ENCODE measurements at places on chromosomes 5 and 9.

DNA sequence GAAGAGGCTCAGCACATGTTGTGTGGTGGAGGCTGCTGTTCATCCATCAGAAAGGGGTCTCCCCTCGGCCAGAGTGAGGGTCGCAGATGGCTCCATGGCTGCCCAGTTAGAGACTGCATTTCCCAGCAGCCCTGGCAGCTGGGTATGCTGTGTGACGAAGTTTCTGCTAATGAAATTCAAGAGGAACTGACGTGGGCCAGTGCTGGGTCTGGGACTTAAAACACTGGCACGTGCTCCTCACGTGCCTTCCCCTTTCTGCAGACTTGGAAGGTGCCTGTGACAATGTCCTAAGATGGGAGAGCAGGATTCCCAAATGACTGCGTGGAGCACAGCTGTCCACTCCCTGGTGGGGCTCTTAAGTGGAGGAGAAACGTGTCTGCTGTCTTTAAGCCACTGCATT is 114.5 kb upstream of the RAPGEF1 start:
- DNase-seq, result no peak

DNA sequence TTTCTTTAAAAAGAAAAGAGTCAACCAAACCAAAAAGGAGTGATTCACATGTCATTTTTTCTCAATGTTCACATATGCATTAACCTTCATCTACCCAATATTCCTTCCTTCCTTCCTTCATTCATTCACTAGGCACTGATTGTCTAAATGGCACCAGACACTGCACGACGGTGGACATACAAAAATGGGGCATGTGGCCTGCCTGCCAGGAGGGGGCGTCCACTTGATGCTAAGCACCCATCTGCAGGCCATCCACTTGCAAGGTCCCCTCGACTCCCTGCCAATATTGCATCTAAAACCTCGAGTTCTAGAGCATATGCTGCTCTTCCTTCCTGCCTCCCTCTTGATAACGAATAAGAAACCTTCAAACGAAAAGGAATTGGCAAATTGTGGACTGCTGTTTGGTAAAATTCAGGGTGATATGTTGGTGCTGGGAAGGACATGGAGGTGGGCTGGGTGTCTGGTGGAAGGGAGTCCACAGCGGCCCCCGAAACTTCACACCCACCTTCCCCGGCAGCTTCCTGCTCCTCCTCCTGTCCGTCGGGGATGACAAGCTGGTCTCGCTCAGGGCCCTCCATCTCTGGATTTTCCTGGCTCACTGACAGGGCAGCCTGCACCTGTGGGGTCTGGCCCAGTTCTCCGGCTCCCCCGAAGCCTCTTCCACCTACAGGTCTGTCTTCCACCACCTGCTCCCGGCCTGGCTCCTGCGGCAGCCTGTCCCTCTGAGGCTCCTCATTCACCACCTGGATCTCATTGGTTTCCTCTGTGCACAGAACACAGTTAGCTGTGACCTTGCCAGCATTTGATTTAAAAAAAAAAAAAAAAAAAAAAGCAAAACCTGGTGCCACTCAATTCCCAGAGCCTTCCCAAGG is 64.3 kb downstream of the GOLM1 start:
- DNase-seq, result peak; percentile 51

DNA sequence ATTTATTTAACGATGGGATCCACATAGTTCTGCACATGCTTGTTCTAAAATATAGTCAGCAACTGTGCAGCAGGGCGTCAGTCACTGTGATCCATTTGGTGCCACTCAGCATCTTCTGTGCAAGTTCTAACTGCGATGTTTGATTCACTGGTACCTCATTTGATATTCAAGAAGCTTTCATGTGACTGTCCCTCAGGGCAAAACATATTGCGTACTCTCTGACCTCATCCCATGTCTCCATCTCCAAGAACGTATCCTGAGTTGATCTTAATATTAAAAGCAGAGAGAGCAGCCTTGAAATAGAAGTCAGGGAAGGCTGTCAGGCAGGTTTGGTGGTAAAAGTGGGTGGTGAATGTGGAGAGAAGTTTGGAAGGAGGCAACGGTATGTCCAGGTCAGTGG is 116.5 kb upstream of the ATP10B start:
- no peak for DNase-seq

GRCh38 chr5:52468976-52469375 is 318.7 kb upstream of the ITGA1 start:
- DNase-seq, result no peak

DNA sequence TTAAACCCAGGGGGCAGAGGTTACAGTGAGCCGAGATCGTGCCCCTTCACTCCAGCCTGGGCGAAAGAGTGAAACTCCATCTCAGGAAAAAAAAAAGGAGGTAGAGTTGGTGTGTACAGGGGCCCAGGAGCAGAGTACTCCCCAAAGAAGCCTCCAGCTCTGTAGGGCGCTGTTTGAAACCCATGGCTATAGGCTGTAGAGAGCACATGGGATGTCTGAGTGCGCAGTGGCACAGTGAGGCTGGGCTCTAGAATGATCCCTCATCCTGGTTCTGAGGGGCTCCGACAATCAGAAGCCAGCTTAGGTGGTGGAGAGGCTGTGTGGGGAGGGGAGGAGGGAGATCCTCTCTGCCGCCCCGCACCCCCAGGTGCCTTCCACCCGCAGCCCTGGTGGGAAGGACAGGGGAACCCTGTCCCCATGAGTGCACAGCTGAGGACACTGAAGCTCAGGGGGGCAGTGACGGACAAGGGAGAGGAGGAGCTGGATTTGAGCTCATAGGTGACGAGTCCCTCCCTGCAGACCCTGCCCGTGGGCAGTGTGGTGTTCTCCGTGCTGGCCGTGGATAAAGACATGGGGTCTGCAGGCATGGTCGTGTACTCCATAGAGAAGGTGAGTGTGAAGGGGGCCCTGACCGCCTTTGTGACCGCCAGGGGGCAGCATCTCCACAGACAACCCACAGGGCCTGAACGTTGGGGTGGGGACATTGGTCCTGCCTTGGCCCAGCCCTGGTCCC is 24.6 kb downstream of the CDHR2 start:
- DNase-seq, result peak; percentile 42

DNA sequence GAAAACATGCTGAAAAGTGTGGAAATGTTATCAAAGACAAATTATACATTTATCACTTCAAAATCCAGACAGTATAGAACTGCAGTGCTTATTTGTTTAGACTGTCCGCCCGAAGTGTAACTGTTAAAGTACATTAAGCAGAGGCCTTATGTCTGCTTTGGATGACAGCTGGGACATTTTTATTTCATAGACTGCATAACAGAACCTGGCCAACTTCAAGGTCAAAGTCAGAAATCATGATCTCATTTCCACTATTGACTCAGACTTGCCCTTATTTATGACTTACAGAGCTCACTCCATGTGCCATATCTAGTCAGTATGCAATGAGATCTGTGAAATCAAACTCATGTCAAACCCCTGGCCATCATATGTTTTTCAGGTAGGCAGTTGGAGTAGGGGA is 87.7 kb downstream of the RAB3C start:
- DNase-seq, result no peak

DNA sequence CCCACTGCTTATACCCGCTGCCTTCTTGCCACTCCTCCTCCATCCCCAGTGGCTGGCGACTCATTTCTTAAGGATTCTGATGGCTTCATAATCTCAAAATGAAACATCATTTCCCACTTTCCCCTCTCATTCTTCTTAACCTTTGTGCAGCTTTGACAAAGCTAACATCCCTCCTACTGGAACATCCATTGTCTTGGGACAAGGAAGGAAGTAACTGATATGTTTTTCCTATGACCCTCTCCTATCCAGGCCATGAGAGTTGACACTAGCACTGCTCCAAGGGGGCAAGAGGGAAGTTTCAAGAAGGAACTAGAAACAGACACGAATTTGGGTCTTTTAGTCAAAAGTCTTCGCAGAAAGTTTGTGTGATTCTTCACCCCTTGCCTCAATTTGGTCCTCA is 71.7 kb upstream of the SNX2 start:
- no peak for DNase-seq

- DNase-seq, result no peak
Observed at GRCh38 chr9:137228506-137228967, 1.2 kb downstream of the RNF224 start.

DNA sequence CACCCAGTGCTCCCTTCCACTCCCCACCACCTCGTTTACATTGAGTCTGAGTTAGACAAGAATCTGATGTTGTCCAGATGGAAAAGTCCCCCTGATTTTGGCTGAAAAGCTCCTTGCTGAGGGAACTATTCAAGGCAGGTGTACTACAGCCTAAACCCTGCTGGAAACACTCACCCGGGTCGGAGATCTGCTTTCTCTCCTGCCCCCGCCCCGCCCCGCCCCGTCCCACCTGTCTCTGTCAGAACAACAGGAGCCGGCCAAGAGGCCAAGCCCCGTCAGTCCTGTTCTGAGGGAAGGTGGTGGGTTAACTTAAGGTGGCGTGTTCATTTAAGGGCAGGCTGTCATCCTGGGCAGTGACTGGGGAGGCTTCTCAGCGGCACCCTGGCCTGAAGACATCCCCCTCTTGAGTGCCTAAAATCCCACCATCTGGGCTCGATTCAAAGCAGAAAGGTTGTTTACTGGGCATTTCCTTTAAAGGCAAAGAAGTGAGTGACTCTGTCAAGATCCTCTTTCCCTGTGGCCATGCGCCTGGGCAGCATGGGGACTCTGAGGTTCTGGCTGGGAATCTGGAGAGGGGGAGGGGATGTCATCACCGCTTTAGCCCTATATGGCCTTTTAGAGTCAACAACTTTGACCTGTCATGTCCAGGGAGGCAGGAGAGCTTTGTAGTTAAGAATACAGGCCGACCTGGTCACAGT is 71.1 kb upstream of the NEURL1B start:
- no peak for DNase-seq

GRCh38 chr5:28344836-28345433 is 1306.5 kb upstream of the CDH9 start:
- DNase-seq, result peak; percentile 58

GRCh38 chr9:89953824-89954615 is 349.2 kb downstream of the GADD45G start:
- DNase-seq, result no peak

DNA sequence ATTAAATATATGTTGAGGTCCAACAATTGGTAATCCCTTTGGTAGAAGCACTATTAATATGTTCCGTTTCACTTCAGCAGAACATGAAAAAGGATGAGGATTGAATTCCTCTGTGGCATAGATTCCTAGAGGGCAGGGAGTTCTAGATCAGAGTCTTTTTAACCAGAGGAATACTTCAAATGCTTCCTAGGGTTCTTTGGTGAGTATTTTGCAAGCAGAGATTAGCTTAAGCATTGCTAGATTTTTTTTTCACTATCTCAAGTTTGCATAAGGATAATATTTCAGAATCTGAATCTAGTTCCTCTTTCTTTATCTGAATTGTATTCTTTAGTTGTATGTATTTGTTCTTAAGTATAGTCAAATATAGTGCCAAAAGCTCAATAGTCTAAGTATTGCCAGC is 116.6 kb upstream of the ADAMTSL1 start:
- no peak for DNase-seq

- DNase-seq, result no peak
Observed at GRCh38 chr5:62029303-62029702, 276.7 kb upstream of the KIF2A start.

- peak; percentile 42 for DNase-seq
Observed at GRCh38 chr5:67301285-67301903, 104.8 kb upstream of the CD180 start.

GRCh38 chr9:98410185-98410697 is 154.8 kb upstream of the TBC1D2 start:
- no peak for DNase-seq

GRCh38 chr5:94153736-94154450 is 412.5 kb upstream of the POU5F2 start:
- DNase-seq, result peak; percentile 31

GRCh38 chr9:135080286-135081263 is 6.9 kb upstream of the OLFM1 start:
- DNase-seq, result no peak

DNA sequence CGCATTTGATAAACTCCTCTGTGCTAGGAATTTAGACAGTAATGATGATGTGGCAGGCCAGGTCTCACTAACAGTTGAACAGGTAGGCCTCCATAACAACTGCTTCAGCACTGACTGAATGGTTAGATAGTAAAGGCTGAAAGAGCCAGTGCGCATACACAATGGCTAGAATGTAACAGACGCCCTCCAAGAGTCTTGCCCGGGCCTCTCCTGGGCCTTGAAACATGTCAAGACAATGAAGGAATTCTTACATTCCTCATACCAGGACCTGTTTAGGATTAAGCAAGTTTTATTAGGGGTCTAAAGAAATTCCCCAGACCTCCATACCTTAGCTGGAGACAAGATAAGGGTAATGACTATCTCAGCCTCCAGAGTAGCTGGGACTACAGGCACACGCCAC is 6.7 kb upstream of the BICD2 start:
- no peak for DNase-seq

DNA sequence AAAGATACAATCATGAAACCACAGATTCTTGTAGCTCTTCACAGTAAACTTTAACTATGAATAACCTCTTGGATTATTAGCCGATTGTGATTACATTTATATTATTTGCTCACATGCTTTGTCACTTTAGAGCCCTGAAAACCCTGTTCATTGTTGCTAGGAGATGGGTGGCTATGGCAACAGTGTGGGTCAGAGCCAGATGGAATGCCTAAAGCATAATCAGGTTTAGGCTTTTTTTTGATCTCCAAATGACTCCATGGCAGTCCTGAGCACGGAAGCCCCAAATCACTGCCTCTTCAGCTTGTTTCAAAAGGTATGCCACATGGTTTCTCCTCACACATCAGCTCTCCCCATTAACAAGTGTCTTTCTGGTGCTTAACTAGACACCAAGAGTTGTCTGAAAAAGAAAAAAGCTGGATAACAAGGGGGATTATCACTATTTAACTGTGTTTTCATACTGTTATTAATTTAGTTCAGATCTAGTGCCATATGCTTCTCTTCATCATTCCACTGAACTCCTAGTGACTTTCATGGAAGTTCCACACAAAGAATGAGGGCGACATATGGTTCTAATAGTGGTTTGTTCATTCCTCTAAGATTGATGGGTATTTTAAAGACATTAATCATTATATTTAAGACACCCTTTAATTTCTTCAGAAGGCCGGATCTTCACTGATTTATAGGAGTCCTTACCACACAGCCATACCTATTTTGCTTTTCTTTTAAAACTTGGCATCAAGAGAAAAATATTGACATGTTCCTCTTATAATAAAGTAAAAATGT is 88.8 kb upstream of the PAM start:
- DNase-seq, result no peak

DNA sequence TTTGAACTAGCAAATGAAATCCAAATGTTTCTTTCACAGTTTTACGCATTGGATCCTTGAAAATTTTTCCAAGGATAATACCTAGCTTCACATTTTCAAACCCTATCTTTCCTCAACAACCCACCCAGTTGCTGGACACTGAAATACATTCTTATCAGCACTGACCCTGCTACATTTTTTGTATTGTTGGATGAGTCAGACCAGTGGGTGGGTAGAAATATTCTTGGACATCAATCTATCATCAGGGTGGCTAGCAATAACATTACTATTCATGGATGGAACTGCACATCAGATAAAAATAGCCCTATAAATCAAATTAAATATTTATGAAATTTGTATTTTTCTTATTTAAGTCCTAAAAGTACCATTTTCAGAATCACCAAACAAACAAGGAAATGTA is 407.4 kb upstream of the IZUMO3 start:
- no peak for DNase-seq

Data from ACHN (cell line).